ENCODE measurements at places on chromosomes 1 and 21.

DNA sequence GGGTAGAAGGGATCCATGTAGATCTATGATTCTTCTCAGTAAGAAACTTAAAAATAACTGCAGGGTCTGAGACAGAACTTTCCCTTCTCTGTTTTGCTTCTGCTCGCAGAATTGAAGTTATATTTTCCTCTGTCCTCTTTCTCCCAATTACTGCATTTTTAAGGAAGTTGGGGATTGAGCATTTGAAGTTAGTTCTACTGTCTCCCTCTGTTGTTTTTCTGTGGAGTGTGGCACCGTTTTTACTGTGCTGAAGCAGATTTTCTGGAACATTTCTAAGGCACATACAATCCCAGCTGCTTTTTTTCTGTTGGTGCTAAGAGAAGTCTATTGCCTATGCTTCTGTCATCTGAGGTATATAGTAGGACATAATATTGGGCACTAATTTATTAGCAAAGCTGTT is 43.3 kb downstream of the RASAL2 start:
- DNase-seq, result no peak

DNA sequence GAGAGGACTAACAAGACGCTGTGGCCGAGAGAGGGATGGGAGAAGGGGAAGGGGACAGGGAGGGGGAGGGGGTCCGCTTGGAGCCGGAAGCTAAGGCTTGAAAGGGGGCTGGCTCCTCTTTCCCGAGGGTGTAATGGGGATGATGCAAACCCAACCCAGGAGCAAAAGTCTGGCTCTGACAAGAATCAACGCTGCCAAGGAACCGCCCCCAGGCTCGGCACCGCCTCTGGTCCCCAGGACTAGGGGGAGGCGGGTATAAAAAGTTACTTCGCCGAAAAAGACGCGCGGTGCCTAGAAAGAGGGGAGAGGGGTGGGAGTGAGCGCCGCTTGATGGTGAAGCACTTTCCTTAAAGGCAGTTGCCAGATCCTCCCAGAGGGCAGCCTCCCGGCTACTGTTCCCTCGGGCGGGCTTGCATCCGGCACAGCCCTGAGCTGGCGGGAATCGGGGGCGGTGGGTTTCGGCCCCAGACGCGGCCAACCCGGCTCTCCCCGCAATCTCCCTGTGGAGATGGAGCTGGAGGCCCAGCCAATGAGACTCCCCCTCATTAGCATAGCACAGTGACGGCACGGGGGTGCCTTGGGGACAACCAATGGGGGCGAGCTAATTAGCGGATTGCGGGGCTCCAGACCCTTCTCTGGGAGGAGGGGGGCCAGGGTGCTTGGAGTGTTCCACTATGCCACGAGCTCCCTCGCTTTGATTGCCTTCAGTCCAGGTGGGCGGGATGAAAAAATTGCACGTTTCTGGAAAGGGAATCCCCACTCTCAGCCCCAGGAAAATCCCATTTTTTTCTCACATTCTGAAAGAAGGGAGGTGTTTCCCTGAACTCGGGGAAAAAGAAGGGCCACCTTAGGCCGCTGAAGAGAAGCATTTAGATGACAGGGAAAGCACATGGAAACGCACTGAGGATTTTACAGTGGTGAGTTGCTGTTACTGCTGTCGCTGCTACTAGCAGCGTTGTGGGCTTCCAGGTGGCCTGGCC is at the start of gene KCNT2:
Gene KCNT2 (minus strand): TSS at position 51 of the 980 bp plus-strand sequence. CDS start 131 bp downstream, outside the sequence.
- DNase-seq, result no peak

DNA sequence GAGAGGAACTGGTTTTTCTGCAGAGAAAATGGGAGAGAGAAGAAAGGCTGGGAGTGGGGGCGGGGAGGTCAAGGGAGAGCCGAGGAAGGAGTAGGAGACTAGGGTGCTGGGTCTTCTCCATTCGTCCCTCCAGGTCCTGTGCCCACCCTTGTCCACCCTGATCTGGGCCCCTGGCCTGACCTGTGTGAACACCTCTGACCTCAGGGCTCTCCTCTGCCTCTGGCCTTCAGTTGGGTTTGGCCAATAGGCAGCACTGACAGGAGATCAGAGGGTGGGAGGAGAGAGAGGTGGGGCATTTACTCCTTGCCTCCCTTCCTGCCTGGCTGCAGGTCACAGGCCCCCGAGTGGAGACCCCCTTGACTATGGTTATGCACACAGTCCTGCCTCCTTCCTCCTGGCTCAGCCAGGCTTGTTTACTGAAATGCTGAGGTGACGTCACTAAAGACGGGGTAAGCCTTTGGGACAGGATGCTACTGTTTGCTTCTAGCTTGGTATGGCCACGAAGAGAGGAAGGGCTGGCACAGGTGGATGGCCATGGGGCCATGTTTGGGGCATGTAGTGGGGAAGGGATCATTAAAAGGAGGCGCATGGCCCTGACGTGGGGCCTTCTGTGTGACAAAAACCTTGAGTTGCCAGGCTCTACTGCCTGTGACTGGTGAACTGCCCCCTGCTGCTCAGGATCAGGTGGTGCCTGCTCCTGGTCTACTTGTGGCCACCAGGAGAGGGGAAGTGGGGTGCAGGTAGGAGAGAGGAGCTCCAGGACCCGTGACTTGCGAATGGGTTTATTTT is 248.7 kb upstream of the CSF3R start:
- DNase-seq, result no peak

GRCh38 chr1:29094954-29095353 is 28.7 kb downstream of the TMEM200B start:
- no peak for DNase-seq

DNA sequence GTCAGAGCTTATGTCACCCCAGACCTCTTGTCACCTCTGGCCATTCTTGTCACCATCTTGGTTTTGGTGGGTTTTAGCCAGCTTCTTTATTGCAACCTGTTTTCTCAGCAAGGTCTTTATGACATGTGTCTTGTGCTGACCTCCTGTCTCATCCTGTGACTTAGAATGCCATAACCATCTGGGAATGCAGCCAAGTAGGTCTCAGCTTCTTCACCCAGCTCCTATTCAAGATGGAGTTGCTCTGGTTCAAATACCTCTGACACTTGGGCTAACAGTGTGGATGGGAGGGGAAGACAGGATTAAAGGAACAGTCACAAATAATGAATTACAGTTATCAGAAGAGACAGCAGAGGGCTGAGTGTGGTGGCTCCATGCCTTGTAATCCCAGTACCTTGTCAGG is 30.5 kb upstream of the PIK3CD start:
- no peak for DNase-seq

DNA sequence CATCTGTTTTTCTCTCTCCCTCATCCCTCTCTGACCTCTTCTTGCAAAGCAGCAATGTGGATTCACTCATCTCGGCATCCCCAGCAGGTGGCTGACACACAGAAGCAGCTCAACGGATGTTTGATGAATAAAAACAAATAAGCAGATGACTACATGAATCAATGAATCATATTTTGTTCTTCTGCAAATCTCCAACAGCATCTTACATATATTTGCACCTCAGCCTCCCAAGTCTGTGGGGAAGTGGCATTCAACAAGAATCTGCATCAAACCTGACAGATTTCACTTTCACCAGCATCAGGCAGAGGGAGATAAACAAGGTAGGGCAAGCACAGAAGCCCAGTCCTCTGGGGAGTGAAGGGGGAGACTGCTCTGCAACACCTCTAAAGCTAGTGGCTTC is 34.0 kb downstream of the CAPN8 start:
- DNase-seq, result no peak

GRCh38 chr1:13813398-13814012 is 113.5 kb downstream of the PRDM2 start:
- peak; percentile 73 for DNase-seq

- DNase-seq, result no peak
These were observed 1019.6 kb downstream of the PLA2G4A start for GRCh38 chr1:187848321-187848720.

GRCh38 chr1:169495046-169495775 is 9.5 kb upstream of the SLC19A2 start:
- no peak for DNase-seq

- no peak for DNase-seq
These were observed 20.9 kb downstream of the SLC30A1 start for GRCh38 chr1:211557894-211558625.

Data from GM20000 (cell line).